ENCODE measurements at places on chromosomes 2 and 18.

DNA sequence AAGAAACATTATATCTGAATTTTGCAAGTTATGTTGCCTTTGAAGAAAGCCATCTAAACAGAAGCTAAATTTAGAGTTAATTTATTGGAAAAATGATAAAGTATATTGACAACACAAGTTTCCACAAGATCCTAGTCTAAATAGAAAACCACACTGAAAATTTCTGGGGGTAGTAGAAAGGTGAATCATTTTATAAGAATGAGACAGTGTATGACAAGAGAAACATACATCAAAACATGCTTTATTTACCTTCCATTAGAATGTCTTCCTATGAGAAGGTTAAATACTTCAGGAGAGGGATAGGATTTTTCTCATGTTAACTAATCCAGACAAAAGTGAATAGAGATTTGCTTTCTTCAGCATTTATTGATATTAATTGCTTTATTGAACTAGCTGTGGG lies 1389.8 kb upstream of the ZEB2 start:
- DNase-seq, result no peak
- no peaks in the 10 kb centered on the region for H3K27me3 ChIP-seq
- H3K4me1 ChIP-seq, result peaks cover 28% of the 10 kb centered on the region
- no peak overlapping the region for H3K4me3 ChIP-seq

GRCh38 chr2:137181370-137181769 lies 416.0 kb downstream of the THSD7B start:
- no peaks in the 10 kb centered on the region for H3K36me3 ChIP-seq
- no peaks in the 10 kb centered on the region for H3K27me3 ChIP-seq
- H3K4me3 ChIP-seq, result no peak overlapping the region
- DNase-seq, result no peak

- no peaks in the 10 kb centered on the region for H3K36me3 ChIP-seq
- no peak overlapping the region for H3K4me3 ChIP-seq
- H3K27ac ChIP-seq, result no peak overlapping the region
- no peaks in the 10 kb centered on the region for H3K27me3 ChIP-seq
- DNase-seq, result no peak
These were observed 31.0 kb downstream of the PLEK start for GRCh38 chr2:68396093-68396492.

- DNase-seq, result peak; percentile 51
- no peaks in the 10 kb centered on the region for H3K27me3 ChIP-seq
- H3K27ac ChIP-seq, result no peak overlapping the region
- no peak overlapping the region for H3K4me3 ChIP-seq
These were observed 34.3 kb downstream of the KIF1A start for GRCh38 chr2:240785424-240786335.

DNA sequence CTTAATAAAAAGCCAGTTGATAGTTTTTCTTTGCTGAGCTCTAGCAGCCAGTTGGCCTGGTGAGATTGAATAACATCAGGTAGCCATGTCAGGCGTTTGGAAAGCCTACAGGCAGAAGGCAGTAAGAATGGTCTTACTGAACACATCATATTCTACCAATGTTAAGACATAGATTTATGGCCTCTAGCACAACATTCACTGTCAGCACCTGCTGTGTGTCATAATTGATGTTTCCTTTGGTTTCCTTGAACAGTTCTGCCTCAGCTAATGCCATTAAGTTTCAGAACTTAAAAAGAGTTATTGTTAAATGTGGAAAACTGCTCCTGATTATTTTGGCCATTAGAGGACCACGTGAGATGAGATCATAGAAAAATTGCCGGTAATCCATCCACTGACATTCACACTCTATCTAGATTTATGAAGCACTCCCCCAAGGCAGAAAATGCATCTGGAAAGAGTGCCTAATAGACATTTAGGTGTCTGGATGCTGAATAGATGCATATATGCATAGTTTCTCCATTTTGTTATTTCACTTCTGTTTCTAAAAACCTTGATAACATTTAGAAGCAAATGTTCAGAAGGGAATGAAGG lies 434.7 kb downstream of the PTPRM start:
- no peaks in the 10 kb centered on the region for H3K4me1 ChIP-seq
- no peaks in the 10 kb centered on the region for H3K36me3 ChIP-seq

- no peak for DNase-seq
- H3K4me3 ChIP-seq, result no peak overlapping the region
- H3K4me1 ChIP-seq, result no peaks in the 10 kb centered on the region
- H3K36me3 ChIP-seq, result no peaks in the 10 kb centered on the region
These were observed 296.6 kb downstream of the NAPG start for GRCh38 chr18:10822456-10822855.

DNA sequence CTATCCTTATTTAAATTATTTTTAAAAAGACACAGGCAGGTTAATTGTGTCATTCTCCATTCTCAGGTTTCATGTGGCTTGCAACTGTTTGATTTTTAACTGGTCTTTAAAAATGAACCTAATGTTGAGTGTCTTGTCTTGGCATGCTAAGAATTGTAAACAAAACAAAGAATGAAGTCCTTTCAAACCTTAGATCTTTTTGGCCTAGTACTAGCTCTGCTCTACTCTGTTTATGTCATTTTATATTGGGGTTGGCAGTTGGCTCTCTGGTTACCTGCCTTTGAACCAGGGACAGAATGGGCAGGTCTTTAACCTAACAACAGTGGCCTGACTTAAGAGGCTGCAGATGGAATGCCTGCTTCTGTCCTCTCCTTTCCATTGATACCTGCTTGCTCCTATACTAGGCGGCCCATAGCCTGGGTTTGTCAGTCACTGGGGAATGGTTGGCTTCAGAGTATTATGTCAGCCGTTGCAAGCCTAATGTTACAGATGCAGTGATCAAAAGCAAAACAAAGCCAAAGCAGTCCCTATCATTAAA lies 85.5 kb downstream of the MTA3 start:
- no peak overlapping the region for H3K27ac ChIP-seq
- no peak for DNase-seq
- H3K36me3 ChIP-seq, result 0 out of 2 replicates have a peak, but pooled peaks cover 4% of the 10 kb centered on the region
- H3K27me3 ChIP-seq, result no peaks in the 10 kb centered on the region
- no peak overlapping the region for H3K4me3 ChIP-seq
- H3K4me1 ChIP-seq, result no peaks in the 10 kb centered on the region

Measured in RWPE2 (cell line).